ENCODE measurements at places on chromosomes 6 and 20.
A peak's percentile ranks its signal among the peaks of the same experiment; 100 is the strongest.

- DNase-seq: peak; percentile 54
Measured at GRCh38 chr6:14660806-14661579, 543.4 kb downstream of the CD83 start.

- DNase-seq: no peak
Measured at GRCh38 chr20:1486566-1486965, 4.7 kb downstream of the SIRPB2 start.

DNA sequence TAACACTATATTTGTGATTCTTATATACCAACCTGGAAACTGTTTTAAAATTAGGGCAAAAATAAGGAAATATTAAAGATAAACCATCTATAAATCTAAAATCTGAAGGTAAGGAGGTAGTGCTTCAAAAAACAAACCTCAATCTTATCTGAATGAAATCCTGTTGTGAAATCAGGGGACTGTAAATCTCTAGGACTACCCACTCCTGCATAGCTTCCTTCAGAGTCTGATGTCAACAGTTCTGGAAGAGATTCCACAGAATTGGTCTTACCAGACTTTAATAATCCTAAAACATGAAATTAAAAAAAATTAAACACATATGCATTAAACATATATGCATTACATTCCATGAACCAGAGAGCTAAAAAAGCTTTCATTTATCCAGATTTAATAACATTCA lies 51.4 kb downstream of the IBTK start:
- DNase-seq: no peak

GRCh38 chr20:34528921-34529297 lies 12.7 kb downstream of the DYNLRB1 start:
- DNase-seq: no peak

DNA sequence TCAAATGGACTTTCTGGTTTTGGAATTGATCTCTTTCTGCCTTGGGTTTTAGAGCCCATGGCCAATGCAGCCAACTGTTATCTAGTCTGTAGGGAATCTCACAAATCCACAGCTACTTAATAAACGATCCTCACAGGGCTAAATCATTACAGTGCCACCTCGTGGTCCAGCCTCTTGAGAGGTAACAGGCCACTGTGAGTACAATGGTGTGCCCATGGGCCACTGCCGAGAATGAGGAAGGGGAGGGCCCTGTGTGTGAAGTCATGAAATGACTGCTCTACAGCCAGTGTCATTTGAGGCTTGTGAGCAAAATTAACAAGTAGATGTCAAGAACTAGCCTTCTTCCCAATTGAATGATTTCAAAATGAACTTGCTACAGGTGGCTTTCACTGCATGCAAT lies 54.3 kb upstream of the GMPR start:
- peak; percentile 27 for DNase-seq

DNA sequence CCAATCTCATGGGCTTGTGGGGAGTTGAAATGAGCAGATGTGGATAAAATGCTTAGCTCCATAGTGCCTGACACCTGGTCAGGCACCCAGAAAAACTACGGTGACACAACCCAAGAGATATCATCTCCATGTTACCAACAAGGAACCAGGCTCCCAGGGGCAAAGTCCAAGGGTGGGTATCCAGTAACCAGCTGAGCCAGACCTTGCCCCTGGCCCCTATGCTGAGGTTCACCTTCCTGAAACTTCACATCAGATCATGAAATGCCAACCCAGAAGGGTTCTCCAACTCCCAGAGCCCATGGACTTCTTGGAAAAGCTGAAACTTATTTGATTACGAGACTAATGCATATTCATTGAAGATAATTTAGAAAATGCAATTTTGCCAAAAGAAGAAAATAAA lies 141.8 kb upstream of the KCNG1 start:
- no peak for DNase-seq

Data from activated CD4-positive, alpha-beta T cell treated with anti-CD3 and anti-CD28 coated beads for 48 hours (primary cell).